ENCODE measurements at places on chromosomes 4 and X. TPM values are rescaled to one million over a fixed set of nuclear protein-coding genes. Genes with fewer than 3 reads are reported as not detected.

GRCh38 chr4:110900213-110900769, 277.4 kb upstream of the PITX2 start:
- no peaks in the 10 kb centered on the region for H3K36me3 ChIP-seq
- H3K4me1 ChIP-seq: no peaks in the 10 kb centered on the region
- no peaks in the 10 kb centered on the region for H3K27me3 ChIP-seq
- no peak for DNase-seq
- H3K27ac ChIP-seq: no peak overlapping the region

DNA sequence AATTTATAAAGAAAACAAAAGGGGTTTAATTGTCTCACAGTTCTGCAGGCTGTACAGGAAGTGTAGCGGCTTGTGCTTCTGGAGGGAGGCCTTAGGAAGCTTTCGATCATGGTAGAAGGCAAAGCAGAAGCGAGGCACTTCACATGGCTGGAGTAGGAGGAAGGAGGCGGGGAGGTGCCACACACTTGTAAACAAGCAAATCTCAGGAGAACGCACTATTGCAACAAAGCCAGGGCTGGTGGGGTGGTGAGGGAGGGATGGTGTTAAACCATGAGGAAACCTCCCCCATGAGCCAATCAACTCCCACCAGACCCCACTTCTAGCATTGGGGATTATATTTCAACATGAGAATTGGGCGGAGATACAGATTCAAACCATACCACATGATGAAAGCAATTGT, 1116.3 kb downstream of the FAT4 start:
- H3K27me3 ChIP-seq: no peaks in the 10 kb centered on the region
- no peaks in the 10 kb centered on the region for H3K4me1 ChIP-seq
- H3K4me3 ChIP-seq: no peak overlapping the region
- H3K27ac ChIP-seq: no peak overlapping the region
- H3K36me3 ChIP-seq: no peaks in the 10 kb centered on the region
- no peak for DNase-seq

Gene ETDB
- total RNA-seq: not detected

Gene FGFR3
- total RNA-seq: 40.2 TPM

- H3K27me3 ChIP-seq: no peaks in the 10 kb centered on the region
- no peaks in the 10 kb centered on the region for H3K36me3 ChIP-seq
- H3K27ac ChIP-seq: peak overlapping the region; percentile 48
- H3K4me3 ChIP-seq: peak overlapping the region; percentile 16
These were observed 21.8 kb downstream of the TXLNG start for GRCh38 chrX:16807976-16808542.

- no peaks in the 10 kb centered on the region for H3K36me3 ChIP-seq
- H3K4me3 ChIP-seq: no peak overlapping the region
- peaks cover 13% of the 10 kb centered on the region for H3K4me1 ChIP-seq
- no peak for DNase-seq
- H3K27me3 ChIP-seq: no peaks in the 10 kb centered on the region
- H3K27ac ChIP-seq: no peak overlapping the region
These were observed 164.1 kb downstream of the EFNB1 start for GRCh38 chrX:68992821-68993397.

Gene CYBB
- total RNA-seq: not detected

- no peak overlapping the region for H3K4me3 ChIP-seq
- no peaks in the 10 kb centered on the region for H3K4me1 ChIP-seq
- H3K36me3 ChIP-seq: no peaks in the 10 kb centered on the region
- DNase-seq: no peak
- no peak overlapping the region for H3K27ac ChIP-seq
These were observed 253.5 kb upstream of the GATB start for GRCh38 chr4:152014280-152014679.

Gene ABCB7
- 29.9 TPM for total RNA-seq

DNA sequence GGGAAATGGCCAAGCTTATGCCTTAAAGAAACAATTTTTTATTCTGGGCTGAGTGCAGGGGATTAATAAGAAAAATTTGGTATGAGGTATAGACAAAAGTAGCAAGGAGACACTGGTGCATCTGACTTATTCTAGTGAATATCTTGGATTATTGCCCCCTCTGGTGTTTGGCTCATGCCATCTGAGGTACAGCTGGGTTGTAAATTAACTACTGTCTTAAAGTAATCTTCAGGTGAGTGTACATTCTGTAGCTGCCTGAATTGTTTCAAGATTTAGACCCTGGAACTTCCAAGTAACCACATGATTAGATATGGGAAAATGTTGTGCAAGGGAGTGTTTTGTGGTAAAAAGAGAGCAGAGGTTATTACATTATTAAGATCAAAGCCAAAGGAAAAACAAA, 988.7 kb downstream of the FAM133A start:
- H3K36me3 ChIP-seq: no peaks in the 10 kb centered on the region
- no peaks in the 10 kb centered on the region for H3K4me1 ChIP-seq
- no peak for DNase-seq
- H3K27ac ChIP-seq: no peak overlapping the region
- H3K4me3 ChIP-seq: no peak overlapping the region
- H3K27me3 ChIP-seq: no peaks in the 10 kb centered on the region

DNA sequence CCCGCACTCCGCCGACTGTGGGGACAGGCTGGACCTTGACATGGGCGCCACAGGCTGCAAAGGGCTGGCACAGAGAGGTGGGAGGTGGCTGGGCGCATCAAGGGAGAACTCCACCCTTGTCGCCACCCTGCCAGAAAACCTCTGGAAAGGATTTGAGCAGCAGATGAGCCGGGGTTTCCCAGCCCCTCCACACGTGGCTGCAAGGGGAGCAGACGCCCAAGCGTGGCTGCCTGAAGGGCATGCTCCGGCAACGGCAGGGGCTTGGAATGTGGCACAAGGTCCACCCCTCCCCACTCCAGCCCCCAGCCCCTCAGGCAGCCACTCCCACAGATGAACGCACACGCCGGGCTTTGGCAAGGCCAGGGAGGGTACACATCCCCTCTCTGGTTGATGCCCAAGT, 4.6 kb downstream of the BGN start:
- no peak for DNase-seq
- H3K4me1 ChIP-seq: peaks cover 12% of the 10 kb centered on the region
- H3K27ac ChIP-seq: no peak overlapping the region
- no peak overlapping the region for H3K4me3 ChIP-seq

GRCh38 chr4:3074846-3075651, 568 bp downstream of the HTT start:
- no peaks in the 10 kb centered on the region for H3K27me3 ChIP-seq
- H3K4me3 ChIP-seq: peak overlapping the region; percentile 90
- H3K27ac ChIP-seq: peak overlapping the region; percentile 88
- peak; percentile 65 for DNase-seq

- no peaks in the 10 kb centered on the region for H3K4me1 ChIP-seq
- no peaks in the 10 kb centered on the region for H3K36me3 ChIP-seq
- no peaks in the 10 kb centered on the region for H3K27me3 ChIP-seq
These were observed 90.4 kb upstream of the PJA1 start for GRCh38 chrX:69255441-69256290.

DNA sequence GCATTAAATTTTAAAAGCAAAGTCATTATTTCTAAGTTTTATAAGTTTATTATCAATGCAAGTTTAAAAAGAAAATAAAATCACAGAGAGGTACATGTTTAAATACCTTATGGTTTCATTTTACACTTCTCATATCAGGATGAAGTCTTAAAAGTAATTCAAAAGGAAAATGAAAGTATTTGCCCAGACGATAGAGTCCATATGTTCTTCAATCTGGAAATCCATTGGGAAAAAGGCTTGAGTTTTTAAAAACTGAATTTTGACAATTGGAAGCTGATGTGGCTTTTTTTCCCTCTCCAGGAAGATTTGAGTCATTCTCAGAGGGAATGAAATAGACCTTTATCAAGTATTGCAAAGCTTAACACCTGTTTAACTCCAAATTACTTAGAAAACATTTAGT, 37.1 kb downstream of the MAB21L2 start:
- no peak overlapping the region for H3K4me3 ChIP-seq
- no peaks in the 10 kb centered on the region for H3K36me3 ChIP-seq
- H3K4me1 ChIP-seq: no peaks in the 10 kb centered on the region
- no peaks in the 10 kb centered on the region for H3K27me3 ChIP-seq
- no peak overlapping the region for H3K27ac ChIP-seq
- no peak for DNase-seq

GRCh38 chr4:158050942-158051341, 121.9 kb downstream of the GASK1B start:
- DNase-seq: no peak
- no peaks in the 10 kb centered on the region for H3K36me3 ChIP-seq
- no peaks in the 10 kb centered on the region for H3K27me3 ChIP-seq
- H3K4me3 ChIP-seq: no peak overlapping the region
- H3K27ac ChIP-seq: no peak overlapping the region
- H3K4me1 ChIP-seq: peaks cover 14% of the 10 kb centered on the region

- H3K4me1 ChIP-seq: no peaks in the 10 kb centered on the region
- H3K36me3 ChIP-seq: peaks cover 4% of the 10 kb centered on the region
- no peak overlapping the region for H3K27ac ChIP-seq
- DNase-seq: no peak
- no peak overlapping the region for H3K4me3 ChIP-seq
These were observed 20.9 kb upstream of the S100G start for GRCh38 chrX:16628946-16629595.

Gene SYN1
- not detected for total RNA-seq

GRCh38 chr4:86032476-86033022, 327.3 kb downstream of the MAPK10 start:
- H3K27me3 ChIP-seq: no peaks in the 10 kb centered on the region
- no peaks in the 10 kb centered on the region for H3K36me3 ChIP-seq
- no peak for DNase-seq
- no peak overlapping the region for H3K27ac ChIP-seq

GRCh38 chr4:135934026-135934425, 1598.3 kb downstream of the PCDH18 start:
- H3K4me3 ChIP-seq: no peak overlapping the region
- H3K36me3 ChIP-seq: no peaks in the 10 kb centered on the region
- DNase-seq: no peak
- no peak overlapping the region for H3K27ac ChIP-seq
- no peaks in the 10 kb centered on the region for H3K27me3 ChIP-seq

GRCh38 chr4:110164251-110164650, 34.2 kb downstream of the ELOVL6 start:
- peaks cover 7% of the 10 kb centered on the region for H3K36me3 ChIP-seq
- H3K4me3 ChIP-seq: no peak overlapping the region
- DNase-seq: no peak

GRCh38 chrX:18929775-18930174, 54.1 kb downstream of the PHKA2 start:
- H3K27me3 ChIP-seq: no peaks in the 10 kb centered on the region
- peaks cover 5% of the 10 kb centered on the region for H3K36me3 ChIP-seq
- DNase-seq: no peak
- H3K4me1 ChIP-seq: no peaks in the 10 kb centered on the region

Gene GPR143
- 0.60 TPM for total RNA-seq

Gene RNF212
- not detected for total RNA-seq

Gene MGARP
- 0.11 TPM for total RNA-seq

DNA sequence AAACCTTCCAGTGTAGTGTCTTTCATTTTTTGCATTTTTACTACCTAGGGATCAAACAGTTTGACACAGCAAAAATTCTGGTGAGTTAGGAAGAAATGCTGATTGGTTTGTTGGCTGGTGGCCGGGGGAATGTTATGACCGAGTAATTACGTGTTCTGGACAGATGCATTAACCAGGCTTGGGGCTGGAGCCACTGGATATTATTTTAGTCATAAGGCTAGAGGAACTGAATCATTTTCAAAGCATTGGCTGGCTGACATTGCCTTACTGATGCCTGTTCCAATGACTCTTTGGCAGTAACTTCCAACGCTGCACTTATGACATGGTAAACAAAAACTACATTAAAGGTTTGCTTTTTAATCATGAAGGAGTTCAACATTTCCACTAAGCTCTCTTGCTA, 84.6 kb downstream of the FBXO8 start:
- H3K4me1 ChIP-seq: no peaks in the 10 kb centered on the region
- H3K36me3 ChIP-seq: no peaks in the 10 kb centered on the region
- no peak overlapping the region for H3K4me3 ChIP-seq
- no peak for DNase-seq

DNA sequence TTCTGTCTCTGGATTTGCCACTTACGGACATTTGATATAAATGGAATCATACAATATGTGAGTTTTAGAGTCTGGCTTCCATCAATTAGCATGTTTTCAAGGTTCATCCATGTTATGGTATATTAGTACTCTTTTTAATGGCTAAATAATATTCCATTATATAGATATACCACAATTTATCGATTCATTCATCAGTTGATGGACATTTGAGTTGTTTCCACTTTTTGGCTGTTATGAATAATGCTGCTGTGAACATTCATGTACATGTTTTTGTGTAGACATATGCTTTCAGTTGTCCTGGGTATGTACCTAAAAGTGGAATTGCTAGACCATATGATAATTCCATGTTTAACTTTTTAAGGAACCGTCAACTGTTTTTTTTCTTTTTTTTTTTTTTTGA, 61.2 kb upstream of the MND1 start:
- H3K4me1 ChIP-seq: no peaks in the 10 kb centered on the region
- H3K27ac ChIP-seq: no peak overlapping the region
- H3K36me3 ChIP-seq: no peaks in the 10 kb centered on the region
- DNase-seq: no peak
- H3K4me3 ChIP-seq: no peak overlapping the region

DNA sequence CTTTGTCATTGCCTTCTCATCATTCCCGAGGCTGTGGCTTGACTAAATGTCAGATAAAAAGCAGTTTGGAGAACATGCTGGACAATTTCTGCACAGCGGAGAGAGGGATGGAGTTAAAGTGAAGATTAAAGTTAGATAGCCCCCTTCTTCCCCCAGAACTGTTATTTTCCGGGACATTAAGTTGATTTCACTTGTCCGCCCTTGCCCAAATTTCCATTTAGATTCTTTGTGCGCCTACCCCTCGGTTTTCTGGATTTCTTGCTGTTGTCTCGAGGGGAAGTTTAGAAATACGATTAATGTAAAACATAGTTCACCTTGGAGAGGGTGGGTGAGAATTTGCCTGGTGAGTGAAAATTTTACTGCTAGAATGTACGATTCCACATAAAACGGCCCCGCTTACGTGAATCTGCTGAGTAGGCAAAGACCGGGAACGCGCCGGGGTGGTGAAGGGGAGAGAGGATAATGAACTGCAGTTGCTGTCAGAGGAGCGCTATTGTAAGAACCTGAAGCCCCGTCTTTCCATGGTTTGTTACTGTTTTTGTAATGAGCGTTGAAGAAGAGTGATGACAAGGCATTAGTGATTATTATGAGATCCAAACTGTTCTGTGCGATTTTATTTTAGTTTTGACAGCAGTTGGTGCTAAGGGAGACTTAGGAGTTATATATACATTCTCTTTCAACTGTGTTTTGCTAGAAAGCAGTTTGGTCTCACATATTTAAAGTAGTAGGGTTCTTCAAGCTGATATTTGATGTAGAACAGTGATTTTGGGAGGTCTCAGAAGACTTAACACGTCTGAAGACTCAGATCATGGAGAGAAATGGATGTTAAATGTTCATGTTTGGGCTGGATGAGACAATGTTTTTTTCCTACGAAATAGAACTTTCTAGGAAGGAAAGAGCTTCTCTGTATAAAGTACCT, 73.0 kb downstream of the AFF1 start:
- H3K36me3 ChIP-seq: no peaks in the 10 kb centered on the region
- peaks cover 71% of the 10 kb centered on the region for H3K4me1 ChIP-seq
- H3K27ac ChIP-seq: peak overlapping the region; percentile 99
- peak overlapping the region; percentile 74 for H3K4me3 ChIP-seq
- no peaks in the 10 kb centered on the region for H3K27me3 ChIP-seq
- no peak for DNase-seq

Gene SSX4
- total RNA-seq: not detected

Gene NPY1R
- total RNA-seq: not detected

Gene IL2RG
- not detected for total RNA-seq
